ENCODE measurements at places on chromosomes 5 and 9. TPM values are rescaled to one million over a fixed set of nuclear protein-coding genes. Genes with fewer than 3 reads are reported as not detected.

AMACR gene
- total RNA-seq, result 10.8 TPM

GPX3 gene
- 26.7 TPM for total RNA-seq

FGF10 gene
- 5.8 TPM for total RNA-seq

DNA sequence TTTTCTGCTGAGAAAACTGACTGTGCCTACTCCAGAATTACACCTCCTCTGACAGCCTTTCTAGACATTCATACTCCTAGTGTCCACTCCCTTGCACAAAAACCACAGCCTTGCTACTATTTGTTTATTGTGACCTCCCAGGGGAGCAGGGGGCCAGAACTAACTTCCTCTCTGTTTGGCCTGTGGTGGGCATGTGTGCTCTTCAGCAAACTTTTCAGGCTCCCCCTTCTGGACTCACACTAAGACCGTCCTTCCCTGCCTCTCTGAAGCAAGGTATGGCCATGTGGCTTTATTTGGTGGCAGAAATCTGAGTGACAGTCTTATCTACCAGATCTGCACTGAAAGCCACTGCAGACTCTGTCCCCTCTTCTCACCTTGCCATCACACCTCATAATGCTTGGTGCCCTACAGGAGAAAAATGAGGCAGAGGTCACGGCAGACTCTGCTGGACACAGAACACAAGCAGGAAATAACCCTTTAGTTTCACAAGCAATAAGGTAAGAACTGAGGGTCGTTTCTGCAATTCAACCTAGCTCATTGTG is 28.2 kb downstream of the LIFR start:
- H3K27ac ChIP-seq, result no peak overlapping the region
- H3K27me3 ChIP-seq, result no peaks in the 10 kb centered on the region
- no peak overlapping the region for H3K4me3 ChIP-seq
- DNase-seq, result no peak

DNA sequence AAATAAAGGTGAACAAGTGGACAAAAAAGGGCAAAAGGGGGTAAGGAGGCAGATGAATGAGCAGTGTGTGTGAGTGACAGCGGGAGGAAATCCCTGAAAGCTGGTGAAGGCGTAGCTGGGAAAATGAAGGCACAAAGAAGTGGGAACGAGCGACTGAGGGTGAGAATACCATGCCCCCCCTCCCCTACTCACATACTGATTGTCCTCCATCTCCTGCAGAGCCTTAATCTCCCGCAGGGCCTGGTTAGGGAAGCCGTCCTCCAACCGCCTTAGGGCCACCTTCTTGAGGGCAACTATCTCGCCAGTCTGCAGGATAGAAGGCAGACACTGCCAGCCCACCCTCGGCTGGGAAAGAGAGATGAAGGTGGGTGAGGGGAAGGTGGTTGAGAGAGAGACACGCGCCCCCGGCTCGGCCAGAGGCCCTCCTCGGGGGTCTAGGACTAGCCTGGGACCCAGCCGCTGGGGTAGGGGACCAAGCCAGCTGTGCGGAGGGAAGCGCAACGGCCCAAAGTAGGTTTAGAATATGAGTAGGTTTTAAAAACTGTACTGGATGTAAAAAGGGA is 522 bp downstream of the CDK20 start:
- peak overlapping the region; percentile 80 for H3K27ac ChIP-seq
- no peak for DNase-seq
- no peaks in the 10 kb centered on the region for H3K27me3 ChIP-seq
- H3K4me3 ChIP-seq, result peak overlapping the region; percentile 57
- no peaks in the 10 kb centered on the region for H3K4me1 ChIP-seq
- H3K36me3 ChIP-seq, result no peaks in the 10 kb centered on the region

DNA sequence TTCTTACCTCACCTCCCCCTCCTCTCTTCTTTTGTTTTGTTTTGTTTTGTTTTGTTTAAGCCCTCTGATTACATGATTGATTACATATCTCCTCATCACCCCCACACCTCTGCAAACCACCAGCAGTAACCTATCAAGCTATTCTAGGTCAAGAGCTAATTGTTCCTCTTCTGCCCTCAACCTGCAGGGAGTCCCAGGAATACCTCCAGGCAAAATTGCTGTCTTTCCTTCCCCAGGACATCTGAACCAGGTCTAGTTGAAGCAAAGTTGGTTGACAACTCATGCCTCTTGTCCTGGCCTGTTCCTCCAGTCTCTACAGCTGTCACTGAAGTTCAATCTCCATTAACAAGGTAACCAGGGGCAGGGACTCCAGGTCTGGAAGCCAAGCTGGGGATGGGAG is 80.0 kb upstream of the PTGER4 start:
- H3K4me1 ChIP-seq, result no peaks in the 10 kb centered on the region
- no peak overlapping the region for H3K4me3 ChIP-seq
- no peaks in the 10 kb centered on the region for H3K27me3 ChIP-seq

DNA sequence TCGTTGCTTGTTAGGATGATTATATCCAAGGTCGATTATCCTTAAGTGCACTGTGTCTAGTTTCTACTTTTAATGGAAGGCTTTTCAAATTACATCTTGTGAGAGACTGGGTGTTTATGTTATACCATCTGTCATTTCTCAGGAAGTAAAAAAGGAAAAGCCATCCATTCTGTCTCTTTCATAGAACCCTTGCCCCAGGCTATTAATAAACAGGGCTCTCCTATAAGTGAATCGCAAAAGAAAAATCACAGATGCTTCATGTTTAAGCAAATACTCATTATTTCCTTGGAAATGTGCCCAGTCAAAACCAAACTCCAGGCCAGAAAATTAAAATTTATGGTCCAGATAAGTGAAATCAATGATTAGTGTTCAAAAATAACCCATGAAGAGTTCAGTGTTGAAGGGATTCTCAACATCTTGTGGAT is 58.1 kb downstream of the STARD4 start:
- no peak for DNase-seq
- H3K27me3 ChIP-seq, result no peaks in the 10 kb centered on the region
- H3K4me3 ChIP-seq, result no peak overlapping the region
- H3K36me3 ChIP-seq, result no peaks in the 10 kb centered on the region
- H3K4me1 ChIP-seq, result no peaks in the 10 kb centered on the region

DNA sequence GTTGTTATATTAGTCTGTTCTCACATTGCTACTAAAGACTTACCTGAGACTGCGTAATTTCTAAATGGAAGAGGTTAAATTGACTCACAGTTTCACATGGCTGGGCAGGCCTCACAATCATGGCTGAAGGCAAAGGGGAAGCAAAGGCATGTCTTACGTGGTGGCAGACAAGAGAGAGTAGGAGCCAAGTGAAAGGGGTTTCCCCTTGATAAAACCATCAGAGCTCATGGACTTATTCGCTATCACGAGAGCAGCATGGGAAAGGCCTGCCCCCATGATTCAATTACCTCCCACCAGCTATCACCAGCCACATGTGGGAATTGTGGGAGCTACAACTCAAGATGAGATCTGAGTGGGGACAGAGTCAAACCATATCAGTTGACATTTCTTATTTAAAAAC is 374.5 kb upstream of the RORB start:
- H3K36me3 ChIP-seq, result no peaks in the 10 kb centered on the region
- H3K27ac ChIP-seq, result no peak overlapping the region
- H3K4me3 ChIP-seq, result no peak overlapping the region
- H3K27me3 ChIP-seq, result no peaks in the 10 kb centered on the region

DNA sequence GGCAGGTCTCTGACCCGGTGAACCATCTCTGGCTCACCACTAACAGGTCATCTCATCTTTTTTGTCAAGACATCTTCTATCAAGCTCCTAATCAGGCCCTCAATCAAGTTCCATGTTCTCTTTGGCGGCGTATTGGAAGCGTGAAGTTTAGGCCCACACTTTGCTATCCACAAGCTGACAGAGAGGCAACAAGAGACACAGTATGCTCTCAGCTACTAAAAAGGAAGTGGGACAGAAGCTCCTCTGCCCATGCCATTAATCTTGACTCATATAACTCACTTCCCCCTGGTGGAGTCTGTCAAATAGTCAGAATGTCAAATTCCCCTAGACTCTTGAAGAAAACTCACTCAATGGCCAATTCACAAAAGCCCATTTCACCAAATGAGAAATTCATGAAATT is 77.6 kb upstream of the TMC1 start:
- no peaks in the 10 kb centered on the region for H3K27me3 ChIP-seq
- H3K36me3 ChIP-seq, result no peaks in the 10 kb centered on the region

DNA sequence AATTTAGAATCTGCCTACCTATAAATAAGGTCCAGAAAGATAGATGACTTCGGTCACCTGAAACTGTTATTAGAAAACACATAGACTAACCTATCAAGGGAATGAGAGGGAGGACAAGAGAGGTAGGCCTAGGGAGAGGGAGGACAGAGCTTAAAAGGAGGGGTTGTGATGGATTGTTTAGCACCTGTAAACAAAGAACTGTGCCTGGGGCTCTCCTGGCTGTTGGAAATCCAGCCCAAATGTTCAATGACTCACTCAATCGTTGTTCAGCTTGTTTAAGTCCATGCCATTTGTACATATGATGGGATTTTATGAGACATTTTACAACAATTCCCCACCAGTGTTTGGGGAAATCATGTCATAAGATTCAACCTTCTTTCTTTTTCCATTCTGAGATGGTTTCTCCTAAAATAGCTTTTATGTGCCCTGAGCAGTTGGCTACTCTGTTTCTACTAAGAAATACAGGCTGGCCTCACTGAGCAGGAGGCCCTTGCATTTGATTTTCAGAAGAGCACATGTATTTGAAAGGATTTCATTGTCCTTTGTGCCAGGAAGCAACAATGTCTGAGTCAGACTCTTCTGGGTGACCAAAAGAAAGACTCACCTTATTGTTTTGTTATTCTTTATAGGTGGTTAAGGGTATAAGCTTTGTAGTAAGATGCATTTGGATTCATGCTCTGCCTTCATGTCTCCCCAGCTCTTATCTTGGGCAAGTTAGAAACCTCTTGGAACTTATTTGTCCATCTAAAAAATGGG is 48.2 kb upstream of the GPR151 start:
- DNase-seq, result no peak
- H3K27ac ChIP-seq, result no peak overlapping the region
- H3K27me3 ChIP-seq, result no peaks in the 10 kb centered on the region
- no peaks in the 10 kb centered on the region for H3K36me3 ChIP-seq
- H3K4me1 ChIP-seq, result no peaks in the 10 kb centered on the region

GRCh38 chr5:114311968-114312367 is 49.9 kb upstream of the KCNN2 start:
- no peaks in the 10 kb centered on the region for H3K27me3 ChIP-seq
- DNase-seq, result no peak
- H3K36me3 ChIP-seq, result no peaks in the 10 kb centered on the region
- H3K4me1 ChIP-seq, result no peaks in the 10 kb centered on the region
- no peak overlapping the region for H3K27ac ChIP-seq

Data from pancreas (tissue), 10 donors.